Panc1 (cell line): ENCODE measurements at places on chromosomes 4 and X. TPM values are rescaled to one million over a fixed set of nuclear protein-coding genes. Genes with fewer than 3 reads are reported as not detected.

GRCh38 chr4:48604527-48604926, 114.5 kb downstream of the ZAR1 start:
- H3K4me3 ChIP-seq = no peak overlapping the region
- no peak overlapping the region for H3K27ac ChIP-seq
- no peaks in the 10 kb centered on the region for H3K27me3 ChIP-seq
- no peak for DNase-seq

- H3K27ac ChIP-seq = no peak overlapping the region
- H3K36me3 ChIP-seq = no peaks in the 10 kb centered on the region
- no peak for DNase-seq
- no peak overlapping the region for H3K4me3 ChIP-seq
Measured at GRCh38 chr4:8613421-8614364, 21.1 kb downstream of the CPZ start.

DNA sequence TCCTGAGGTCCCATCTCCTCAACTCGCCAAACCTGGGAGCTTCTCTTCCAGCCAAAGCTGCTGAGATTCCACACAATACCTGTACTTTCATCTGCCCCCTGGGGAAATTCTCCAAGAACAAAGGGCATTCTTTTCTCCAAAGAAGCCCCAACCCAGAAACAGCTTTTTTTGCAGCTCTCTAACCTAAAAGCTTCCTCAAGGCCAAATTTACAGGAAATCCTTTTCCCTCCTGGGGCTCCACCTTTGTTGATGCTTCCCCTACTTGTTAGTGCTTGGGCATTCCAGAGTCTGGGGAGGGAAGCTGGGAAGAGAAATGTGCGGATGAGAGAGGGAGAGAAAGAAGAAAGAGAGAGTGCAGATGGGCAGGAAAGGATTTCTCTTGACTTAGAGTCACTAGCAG, 24.3 kb downstream of the ZBTB33 start:
- no peaks in the 10 kb centered on the region for H3K4me1 ChIP-seq
- H3K27me3 ChIP-seq = peaks cover 11% of the 10 kb centered on the region
- H3K36me3 ChIP-seq = no peaks in the 10 kb centered on the region
- no peak for DNase-seq
- H3K4me3 ChIP-seq = no peak overlapping the region

GRCh38 chr4:11138964-11139363, 289.7 kb downstream of the HS3ST1 start:
- H3K27me3 ChIP-seq = no peaks in the 10 kb centered on the region
- H3K36me3 ChIP-seq = no peaks in the 10 kb centered on the region
- H3K4me1 ChIP-seq = no peaks in the 10 kb centered on the region
- H3K4me3 ChIP-seq = no peak overlapping the region
- no peak for DNase-seq

DNA sequence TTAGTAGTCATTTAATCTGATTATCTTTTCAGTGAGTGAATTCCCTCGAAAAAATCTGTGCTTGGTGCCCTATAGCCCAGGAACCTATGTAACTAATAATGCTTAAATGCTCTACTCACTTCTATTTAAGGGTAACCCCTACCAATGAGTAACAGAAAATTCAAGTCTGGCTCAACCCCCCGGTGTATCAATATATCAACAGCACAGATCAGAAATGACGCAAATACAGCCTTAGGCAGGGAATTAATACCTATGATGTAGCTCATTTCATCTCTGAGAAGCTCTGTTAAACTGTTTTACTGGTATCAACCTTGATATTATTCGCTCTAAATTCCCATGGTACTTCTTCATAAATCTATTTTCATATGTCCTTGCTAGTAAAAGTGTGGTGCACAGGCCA, 28.6 kb downstream of the PDGFC start:
- peaks cover 44% of the 10 kb centered on the region for H3K4me1 ChIP-seq
- no peak for DNase-seq
- H3K4me3 ChIP-seq = peak overlapping the region; percentile 18
- peak overlapping the region; percentile 66 for H3K27ac ChIP-seq
- no peaks in the 10 kb centered on the region for H3K36me3 ChIP-seq

DNA sequence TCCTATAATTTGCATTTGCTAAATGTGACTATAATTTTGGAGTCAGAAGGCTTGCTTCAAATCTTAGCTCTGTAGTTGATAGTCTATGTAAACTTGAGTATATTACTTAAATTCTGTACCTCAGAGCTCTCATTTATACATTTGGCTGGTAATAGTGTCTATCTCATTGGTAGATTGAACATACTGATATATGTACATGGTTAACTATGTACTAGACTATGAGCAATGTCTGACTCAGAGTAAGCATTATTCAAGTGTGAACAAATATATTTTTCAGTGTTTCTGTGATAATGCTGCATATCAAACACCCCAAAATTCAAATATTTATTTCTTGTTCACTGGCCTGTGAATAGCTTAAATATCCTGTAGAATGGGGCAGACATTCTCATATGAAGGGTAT, 1568.9 kb upstream of the PABPC4L start:
- H3K27ac ChIP-seq = no peak overlapping the region
- no peak overlapping the region for H3K4me3 ChIP-seq
- no peaks in the 10 kb centered on the region for H3K36me3 ChIP-seq
- H3K27me3 ChIP-seq = no peaks in the 10 kb centered on the region

GRCh38 chrX:40082447-40083119, 15.2 kb downstream of the BCOR start:
- peak overlapping the region; percentile 17; the same call in 1 of the 2 replicates for H3K27ac ChIP-seq
- no peak overlapping the region for H3K4me3 ChIP-seq
- no peaks in the 10 kb centered on the region for H3K36me3 ChIP-seq
- no peaks in the 10 kb centered on the region for H3K27me3 ChIP-seq
- DNase-seq = no peak

DNA sequence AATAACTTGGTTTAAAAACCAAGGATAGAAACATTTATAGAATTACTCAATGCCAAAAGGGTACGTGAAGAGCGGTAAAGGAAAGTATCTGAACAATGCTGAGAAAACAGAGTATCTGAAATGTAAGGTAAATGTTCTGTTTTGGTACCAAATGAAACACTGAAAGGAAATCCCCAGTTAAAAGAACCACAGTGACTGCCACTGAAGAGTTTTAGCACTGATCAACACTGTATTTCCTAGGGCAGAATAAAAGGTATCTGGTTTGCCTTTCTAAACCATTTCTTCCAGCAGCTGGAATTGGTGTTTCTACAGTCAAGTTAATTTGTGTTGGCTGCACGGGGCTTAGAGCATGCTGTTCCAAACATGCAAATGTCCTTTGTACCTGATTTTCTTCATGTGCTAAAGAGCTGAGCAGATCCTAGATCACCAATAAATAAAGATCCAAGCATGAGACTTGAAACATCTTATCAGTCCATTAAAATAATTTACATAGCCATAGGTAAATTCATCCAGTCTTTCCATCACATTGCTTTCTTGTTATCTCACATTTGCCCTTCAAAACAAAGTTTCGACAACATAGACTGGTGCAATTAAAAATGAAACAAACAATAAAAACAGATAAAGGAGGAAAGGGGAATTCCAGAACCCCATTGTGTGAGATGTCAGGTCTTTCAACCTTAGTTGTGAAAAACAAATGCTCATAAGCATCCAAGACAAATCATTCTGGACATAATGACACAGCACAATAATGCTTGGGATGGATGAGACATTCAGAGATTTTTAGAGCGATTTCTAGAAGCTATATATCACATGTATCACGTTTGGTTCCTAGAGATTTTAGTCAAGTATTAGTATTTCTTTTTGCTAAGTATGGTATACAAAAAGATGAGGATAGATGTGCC, 38.6 kb downstream of the MFAP3L start:
- no peak overlapping the region for H3K4me3 ChIP-seq
- no peak overlapping the region for H3K27ac ChIP-seq
- no peaks in the 10 kb centered on the region for H3K4me1 ChIP-seq
- DNase-seq = no peak
- no peaks in the 10 kb centered on the region for H3K36me3 ChIP-seq

GRCh38 chrX:28981952-28982351, 394.7 kb downstream of the IL1RAPL1 start:
- H3K27ac ChIP-seq = no peak overlapping the region
- no peaks in the 10 kb centered on the region for H3K36me3 ChIP-seq
- H3K27me3 ChIP-seq = no peaks in the 10 kb centered on the region

DNA sequence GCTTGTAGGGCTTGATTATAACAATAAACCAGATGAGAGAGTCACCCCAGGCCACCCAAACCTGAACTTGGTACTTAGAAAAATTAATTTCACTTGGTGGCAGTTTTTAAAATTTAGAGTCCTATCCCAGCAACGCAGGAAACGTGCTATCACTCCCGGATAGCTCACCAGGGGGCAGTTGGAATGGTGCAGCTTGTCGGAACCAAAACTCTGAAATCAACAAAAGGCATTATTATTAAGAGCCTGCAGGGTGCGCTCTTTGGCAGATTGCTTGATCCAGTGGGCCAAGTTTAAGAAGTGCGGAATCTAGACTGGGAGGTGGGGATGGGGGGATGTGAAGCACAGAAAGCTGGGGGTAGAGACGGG, 2.4 kb downstream of the FRAS1 start:
- peaks cover 19% of the 10 kb centered on the region for H3K27me3 ChIP-seq
- DNase-seq = peak; percentile 20
- H3K4me3 ChIP-seq = peak overlapping the region; percentile 47; the same call in 1 of the 2 replicates
- peaks cover 3% of the 10 kb centered on the region; the same call in 1 of the 2 replicates for H3K4me1 ChIP-seq

GRCh38 chr4:173522160-173522950, 7.7 kb downstream of the HAND2 start:
- no peak overlapping the region for H3K27ac ChIP-seq
- no peaks in the 10 kb centered on the region for H3K4me1 ChIP-seq
- no peak for DNase-seq

GRCh38 chr4:8318509-8318908, 49.0 kb downstream of the HTRA3 start:
- no peak overlapping the region for H3K4me3 ChIP-seq
- H3K4me1 ChIP-seq = peaks cover 9% of the 10 kb centered on the region
- no peak for DNase-seq
- no peaks in the 10 kb centered on the region for H3K27me3 ChIP-seq
- H3K36me3 ChIP-seq = no peaks in the 10 kb centered on the region

DNA sequence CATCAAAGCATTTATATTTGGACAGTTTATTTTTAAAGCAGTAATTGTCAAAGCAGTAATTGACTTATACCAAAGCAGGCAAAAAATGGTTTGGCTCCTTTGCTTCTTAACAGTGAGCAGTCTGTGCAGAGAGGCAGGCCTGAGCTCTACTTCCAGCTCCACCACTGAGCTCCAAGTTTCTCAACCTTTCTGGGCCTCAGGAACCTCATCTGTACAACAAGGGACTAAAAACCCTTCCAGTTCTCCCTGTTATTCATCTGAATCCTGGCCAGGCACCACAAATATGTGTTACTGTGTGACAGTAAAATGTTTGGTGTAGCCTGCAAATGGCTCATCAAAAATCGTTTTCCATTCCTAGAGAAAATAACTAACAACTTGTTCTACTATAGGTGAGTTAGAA, 88.7 kb upstream of the TTC29 start:
- H3K27ac ChIP-seq = no peak overlapping the region
- no peaks in the 10 kb centered on the region; the same call in 1 of the 2 replicates for H3K27me3 ChIP-seq
- no peak overlapping the region for H3K4me3 ChIP-seq
- no peaks in the 10 kb centered on the region for H3K36me3 ChIP-seq
- no peak for DNase-seq
- H3K4me1 ChIP-seq = no peaks in the 10 kb centered on the region

- DNase-seq = no peak
- H3K27me3 ChIP-seq = no peaks in the 10 kb centered on the region
- H3K4me1 ChIP-seq = no peaks in the 10 kb centered on the region
- peaks cover 3% of the 10 kb centered on the region; the same call in 1 of the 2 replicates for H3K36me3 ChIP-seq
- peak overlapping the region; percentile 81 for H3K27ac ChIP-seq
Measured at GRCh38 chrX:23786268-23786815, 3.4 kb downstream of the SAT1 start.

DNA sequence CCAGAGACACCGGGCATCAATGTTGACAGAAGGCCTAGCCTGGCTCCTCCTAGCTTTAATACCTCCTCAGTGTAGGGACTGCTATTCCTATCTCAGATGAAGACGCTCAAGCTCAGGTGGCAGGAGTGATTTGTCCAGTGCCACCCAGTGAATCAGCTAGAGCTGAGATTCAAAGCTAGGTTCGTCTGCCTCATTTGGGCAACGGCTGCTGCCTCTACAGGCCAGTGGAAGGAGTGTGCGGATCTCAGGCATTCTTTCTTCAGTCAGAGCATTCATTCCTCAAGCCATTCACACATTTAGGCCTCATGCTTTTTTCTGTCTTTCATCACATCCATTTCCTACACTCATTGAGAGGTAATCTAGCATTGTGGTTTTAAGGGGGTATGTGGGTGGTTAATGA, 7.3 kb downstream of the TSR2 start:
- DNase-seq = no peak
- H3K36me3 ChIP-seq = no peaks in the 10 kb centered on the region
- no peak overlapping the region for H3K4me3 ChIP-seq
- no peak overlapping the region for H3K27ac ChIP-seq

- no peak overlapping the region for H3K4me3 ChIP-seq
- no peaks in the 10 kb centered on the region for H3K27me3 ChIP-seq
- no peaks in the 10 kb centered on the region for H3K4me1 ChIP-seq
- H3K27ac ChIP-seq = no peak overlapping the region
Measured at GRCh38 chrX:133749951-133750350, 235.4 kb downstream of the GPC3 start.

DNA sequence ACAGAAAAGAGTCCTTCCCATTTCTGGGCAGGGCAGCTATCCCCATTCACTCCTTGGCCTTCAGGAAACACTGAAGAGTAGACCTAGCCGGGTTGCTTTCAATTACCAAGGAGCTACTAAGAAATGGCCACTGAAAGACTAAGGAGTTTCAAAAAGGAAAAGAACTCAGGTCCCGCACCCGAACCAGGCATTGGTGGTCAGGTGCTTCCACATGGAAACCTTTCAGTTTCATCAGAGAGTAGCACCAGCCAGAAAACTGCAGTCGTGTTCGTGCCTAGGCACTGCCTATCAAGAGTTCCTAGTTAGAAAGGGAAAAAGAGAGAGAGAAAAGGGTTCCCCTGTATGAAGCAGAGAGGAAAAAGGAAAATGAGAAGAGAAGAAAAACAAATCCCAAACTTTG, 237.9 kb downstream of the KLHL4 start:
- no peak overlapping the region for H3K27ac ChIP-seq
- H3K36me3 ChIP-seq = no peaks in the 10 kb centered on the region
- no peak overlapping the region for H3K4me3 ChIP-seq
- H3K4me1 ChIP-seq = no peaks in the 10 kb centered on the region
- DNase-seq = no peak
- no peaks in the 10 kb centered on the region for H3K27me3 ChIP-seq

GRCh38 chr4:110119880-110120279, 78.5 kb downstream of the ELOVL6 start:
- H3K36me3 ChIP-seq = no peaks in the 10 kb centered on the region
- no peaks in the 10 kb centered on the region for H3K4me1 ChIP-seq
- H3K27me3 ChIP-seq = no peaks in the 10 kb centered on the region
- H3K4me3 ChIP-seq = no peak overlapping the region
- H3K27ac ChIP-seq = no peak overlapping the region
- DNase-seq = no peak

Gene CT47B1
- total RNA-seq = not detected

Gene MAGEC3
- not detected for total RNA-seq

Gene RBM10
- 47.1 TPM for total RNA-seq

Gene APLN
- 1.1 TPM for total RNA-seq

Gene BMPR1B
- 0.62 TPM for total RNA-seq

Gene EXOC1L
- not detected for total RNA-seq

Gene KLHL4
- total RNA-seq = 27.6 TPM

Gene SPANXN3
- not detected for total RNA-seq

Gene EIF4E
- 89.7 TPM for total RNA-seq
